ENCODE measurements at places on chromosomes 7 and 10.

- DNase-seq = no peak
Observed at GRCh38 chr7:88771417-88771816, 11.9 kb downstream of the ZNF804B start.

GRCh38 chr10:583433-583832 is 106.0 kb downstream of the DIP2C start:
- no peak for DNase-seq

DNA sequence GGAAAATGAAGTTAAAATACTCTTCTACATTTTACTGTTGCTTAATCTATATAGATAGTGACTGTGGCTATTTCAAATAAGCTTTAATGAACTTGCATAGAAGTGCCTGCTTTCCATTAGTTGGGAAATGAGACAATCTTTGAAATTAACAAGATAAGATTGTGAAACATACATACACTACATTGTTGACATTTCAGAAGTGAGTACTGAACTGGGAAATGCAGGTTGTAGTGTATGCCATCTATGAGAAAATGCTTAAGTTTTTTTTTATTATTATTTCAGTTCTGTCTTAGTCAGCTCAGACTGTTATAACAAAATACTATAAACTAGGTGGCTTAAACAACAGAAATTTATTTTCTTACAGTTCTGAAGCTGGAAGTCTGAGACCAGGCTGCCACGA is 49.6 kb upstream of the CSTF2T start:
- no peak for DNase-seq

GRCh38 chr7:36360244-36360643 is 29.4 kb upstream of the ANLN start:
- no peak for DNase-seq

DNA sequence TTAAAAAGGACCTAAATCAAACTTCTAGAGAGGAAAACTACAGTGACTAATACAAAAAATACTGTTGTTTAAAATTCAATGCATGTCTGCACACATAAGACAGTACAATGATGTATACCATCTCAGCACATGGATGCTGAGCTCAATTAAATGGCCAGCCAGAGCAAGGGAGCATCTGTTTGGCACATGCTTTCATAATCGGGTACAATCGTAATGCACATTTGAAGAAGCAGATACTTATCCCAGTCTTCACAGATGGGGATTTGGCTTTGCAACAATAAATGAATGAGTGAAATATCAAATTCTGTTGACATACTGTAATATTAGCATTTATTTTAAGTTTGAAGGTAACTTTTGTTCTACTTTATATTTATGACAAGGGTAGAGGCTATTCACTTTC is 187.8 kb downstream of the CRPPA start:
- DNase-seq = no peak

DNA sequence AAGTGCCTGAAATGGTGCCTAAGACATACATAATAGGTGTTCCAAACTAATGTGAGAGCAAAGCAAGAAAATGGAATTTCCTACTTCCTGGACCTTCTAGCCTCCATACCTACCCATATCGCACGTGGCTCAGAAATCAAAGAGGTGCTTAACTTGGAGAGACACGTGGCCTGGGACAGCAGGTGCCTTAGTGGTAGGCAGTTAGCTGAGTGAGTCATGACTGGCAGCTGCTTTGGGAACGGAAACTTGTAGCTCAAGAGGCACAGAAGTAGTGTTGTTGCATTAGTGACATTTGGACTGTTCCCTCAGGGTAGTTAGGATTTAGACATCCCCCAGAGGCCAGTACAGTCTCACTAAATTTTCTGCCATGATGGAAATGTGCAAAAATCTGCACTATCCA is 12.0 kb upstream of the BMPER start:
- DNase-seq = no peak

- no peak for DNase-seq
Observed at GRCh38 chr10:16491933-16492332, 29.7 kb downstream of the C1QL3 start.

DNA sequence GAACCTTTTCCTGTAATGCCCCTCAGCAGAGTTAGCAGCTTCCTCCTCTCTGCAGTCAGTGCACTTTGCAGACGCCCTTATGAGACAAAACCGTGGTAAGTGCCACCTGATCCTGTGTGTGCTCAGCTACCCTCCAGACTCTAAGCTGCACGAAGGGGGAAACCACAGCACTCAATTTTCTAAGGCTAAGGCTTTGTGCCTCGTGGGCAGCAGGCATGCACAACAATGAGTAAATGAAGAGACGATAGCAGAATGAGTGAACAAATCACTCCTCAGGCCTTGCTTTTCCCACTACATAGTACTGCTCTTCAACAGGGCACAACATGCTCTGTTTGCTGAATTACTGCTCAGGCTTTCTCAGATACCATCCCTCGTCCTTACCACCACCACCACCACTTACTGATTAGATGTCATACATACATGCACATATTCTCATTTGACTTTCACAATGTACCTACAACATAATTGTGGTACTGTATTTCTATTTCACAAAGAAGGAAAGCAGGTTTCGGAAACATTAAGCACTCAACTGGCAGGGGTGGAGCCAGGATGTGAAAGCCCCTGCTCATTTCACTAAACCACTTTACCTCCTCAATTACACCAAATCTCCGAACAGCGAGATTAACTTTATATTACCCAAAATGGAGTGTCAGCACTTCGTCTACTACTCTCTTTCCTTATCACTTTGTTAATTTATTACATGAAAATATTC is 85.4 kb downstream of the ICA1 start:
- DNase-seq = peak; percentile 83

DNA sequence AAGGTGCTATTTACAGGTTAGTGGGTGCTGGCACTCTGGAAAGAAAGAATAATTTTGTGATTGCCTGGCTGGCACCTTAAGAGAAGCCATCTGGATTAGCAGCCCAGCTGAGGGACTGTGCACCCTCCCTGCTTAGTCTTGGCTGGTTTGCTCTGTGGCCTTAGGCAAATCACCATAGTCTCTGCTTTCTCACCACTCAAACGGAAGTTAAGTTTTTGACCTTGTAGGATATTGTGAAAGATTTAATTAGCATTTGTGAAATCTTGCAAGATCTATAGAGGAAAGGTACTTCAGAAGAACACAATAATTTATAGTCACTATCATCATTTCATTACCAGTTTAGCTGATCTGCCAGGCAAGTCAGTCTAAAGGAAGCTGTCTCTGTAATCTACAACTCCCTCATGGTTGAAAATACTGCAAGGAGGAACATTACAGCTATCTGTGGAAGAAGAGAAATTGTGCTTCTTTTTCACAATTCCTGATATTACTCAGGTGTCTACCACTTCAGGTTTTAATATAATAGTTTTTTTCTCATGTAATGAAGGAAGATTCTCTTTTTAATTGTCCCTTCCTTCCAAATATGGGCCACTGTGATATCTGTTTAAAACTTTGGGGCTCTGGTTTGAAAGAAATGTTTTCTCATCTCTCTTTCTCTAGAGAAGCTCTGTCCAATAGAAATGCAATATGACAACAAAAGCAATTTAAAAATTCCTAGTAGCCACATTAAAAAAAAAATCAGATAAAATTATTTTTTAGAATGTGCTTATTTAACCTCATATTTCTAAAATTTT is 219.6 kb downstream of the PTEN start:
- no peak for DNase-seq

DNA sequence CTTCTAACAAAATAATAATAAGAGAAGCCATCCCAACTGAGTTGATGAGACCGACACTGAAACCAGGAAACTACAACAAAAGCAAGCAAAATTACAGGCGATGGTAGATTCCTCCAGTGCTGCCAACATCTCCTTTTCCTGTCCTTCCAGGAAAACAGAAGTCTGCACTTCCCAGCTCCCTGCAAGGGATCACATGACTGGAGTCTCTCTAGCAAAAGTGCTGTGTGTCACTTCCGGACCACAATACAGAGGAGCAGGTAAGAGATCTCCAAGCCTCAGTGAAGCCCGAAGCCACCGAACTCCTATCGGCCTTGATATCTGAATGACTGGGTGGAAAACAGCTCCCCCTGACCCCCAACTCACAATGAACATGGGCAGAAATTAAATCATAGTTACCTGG is 63.2 kb downstream of the SMURF1 start:
- DNase-seq = no peak

DNA sequence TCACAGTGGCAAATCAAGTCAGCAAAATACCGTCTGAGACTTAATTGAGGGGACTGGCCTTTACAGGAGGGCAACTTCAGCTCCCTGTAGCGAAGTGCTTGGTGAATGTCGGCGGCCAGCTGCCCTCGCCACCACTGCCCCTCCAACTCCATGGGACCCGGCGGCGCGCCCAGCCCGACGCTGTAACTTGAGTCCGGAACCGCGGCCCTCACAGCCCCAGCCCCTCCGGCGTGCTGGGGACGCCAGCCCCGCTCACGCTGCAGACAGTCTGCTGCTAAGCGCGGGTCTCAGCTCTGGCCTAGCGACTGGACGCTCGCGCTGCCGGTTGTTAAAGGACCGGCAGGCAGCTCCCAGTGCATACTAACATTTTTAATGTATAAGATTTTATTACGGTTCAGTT is 113.4 kb upstream of the NUPR2 start:
- DNase-seq = no peak

DNA sequence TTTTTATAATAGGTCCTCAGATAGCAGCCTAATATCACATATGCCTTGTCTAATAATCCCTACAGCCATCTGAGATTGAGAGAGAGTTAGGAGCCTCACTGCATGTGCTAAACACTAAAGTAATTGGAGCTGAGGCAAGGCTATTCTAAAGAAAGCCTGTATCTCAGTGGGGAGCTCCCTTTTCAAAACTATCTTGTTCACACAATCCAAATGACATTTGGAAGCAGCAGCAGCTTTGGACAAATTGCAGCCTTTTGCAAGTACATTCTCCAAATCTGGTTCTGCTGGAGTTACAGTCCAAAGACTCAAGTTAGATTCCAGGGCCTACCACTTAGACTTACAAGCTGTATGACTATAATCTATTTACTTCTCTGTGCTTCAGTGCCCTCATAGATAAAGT is 104.5 kb downstream of the MACC1 start:
- no peak for DNase-seq

- DNase-seq = no peak
Observed at GRCh38 chr10:116710076-116710475, 32.3 kb downstream of the HSPA12A start.

DNA sequence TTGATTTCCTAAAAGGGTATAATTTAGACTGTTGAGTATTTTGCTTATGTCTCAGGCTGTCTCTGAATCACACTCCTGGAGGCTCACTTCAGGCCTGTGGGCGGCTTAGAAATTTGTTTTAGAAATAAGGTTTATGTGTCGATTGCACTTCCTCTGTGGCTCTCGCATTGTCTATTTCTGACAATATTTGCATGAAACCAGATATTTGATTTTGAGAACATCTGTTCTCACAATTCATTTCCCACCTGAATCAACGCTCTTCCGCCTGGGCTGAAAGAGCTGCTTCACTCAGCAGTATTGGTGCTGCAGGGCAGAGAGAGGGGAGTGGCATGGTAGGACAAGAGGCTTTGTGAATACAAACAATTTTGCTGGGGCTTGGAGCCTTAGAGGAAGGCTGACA is 262.0 kb downstream of the ADRA2A start:
- DNase-seq = no peak

- DNase-seq = no peak
Observed at GRCh38 chr10:75407713-75408508, 6.3 kb upstream of the ZNF503 start.

GRCh38 chr10:114352653-114353298 is 51.5 kb downstream of the AFAP1L2 start:
- no peak for DNase-seq

GRCh38 chr10:50314169-50315071 is 63.1 kb upstream of the ASAH2 start:
- no peak for DNase-seq

DNA sequence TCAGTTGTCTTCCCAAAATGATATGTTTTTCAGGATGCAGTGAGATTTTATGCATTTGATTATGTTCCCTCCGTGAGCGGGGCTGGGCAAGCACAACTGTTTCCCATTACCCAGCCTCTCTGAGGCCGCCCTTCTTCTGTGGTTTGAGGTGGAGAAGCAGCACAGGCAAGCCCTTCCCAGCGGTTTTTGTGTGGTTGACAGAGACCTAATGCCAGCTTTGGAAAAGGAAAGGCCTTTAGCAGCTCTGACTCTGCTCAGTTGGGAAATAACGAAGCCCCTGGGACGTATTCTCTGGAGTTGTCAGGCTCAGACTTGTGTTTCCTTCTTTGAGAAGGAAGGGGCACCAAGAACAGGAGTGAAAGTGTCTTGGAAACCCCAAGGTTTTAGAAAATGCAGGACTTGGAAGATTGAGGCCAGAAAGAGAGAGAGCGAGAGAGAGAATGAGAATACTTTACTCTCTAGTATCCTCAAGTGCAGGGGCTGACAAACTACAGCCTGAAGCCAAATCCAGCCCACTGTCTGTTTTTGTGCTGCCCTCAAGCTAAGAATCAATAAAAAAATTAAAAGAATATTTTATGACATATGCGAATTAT is 20.6 kb upstream of the PDCD4 start:
- DNase-seq = peak; percentile 36

GRCh38 chr10:43082087-43082486 is 5.2 kb downstream of the RET start:
- DNase-seq = no peak

DNA sequence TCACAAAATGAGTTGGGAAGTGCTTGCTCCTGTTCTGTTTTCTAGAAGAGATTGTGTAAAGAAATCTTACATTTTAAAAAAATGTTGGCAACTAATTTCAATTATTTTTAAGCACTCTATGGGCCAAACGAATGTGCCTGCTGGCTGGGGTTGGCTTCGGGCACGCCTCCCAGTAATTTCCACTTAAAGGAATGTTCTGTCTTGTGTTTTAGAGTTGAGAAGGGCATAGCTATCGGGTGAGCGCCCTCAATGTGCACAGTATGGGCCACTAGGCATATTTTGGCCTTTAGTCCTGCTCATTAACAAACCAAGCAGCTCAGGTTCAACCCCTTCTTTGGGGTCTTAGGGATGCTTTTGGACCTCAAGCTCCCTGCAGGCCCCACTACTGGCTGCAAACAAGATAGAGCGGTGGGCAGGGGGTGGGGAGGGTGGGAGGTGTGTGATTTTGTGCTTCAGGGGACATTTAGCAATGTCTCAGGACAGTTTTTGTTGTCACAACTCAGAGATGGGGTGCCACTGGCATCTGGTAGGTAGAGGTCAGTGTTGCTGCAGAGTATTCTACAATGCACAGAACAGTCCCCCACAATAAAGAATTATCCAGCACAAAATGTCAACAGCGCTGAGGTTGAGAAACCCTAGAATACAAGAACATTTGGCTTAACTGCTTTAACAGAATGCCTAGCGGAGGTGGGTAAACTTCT is 40.7 kb downstream of the TACC2 start:
- DNase-seq = no peak

- no peak for DNase-seq
Observed at GRCh38 chr7:37476428-37476827, 27.8 kb upstream of the ELMO1 start.

GRCh38 chr10:122234416-122234815 is 36.7 kb upstream of the BTBD16 start:
- DNase-seq = no peak

DNA sequence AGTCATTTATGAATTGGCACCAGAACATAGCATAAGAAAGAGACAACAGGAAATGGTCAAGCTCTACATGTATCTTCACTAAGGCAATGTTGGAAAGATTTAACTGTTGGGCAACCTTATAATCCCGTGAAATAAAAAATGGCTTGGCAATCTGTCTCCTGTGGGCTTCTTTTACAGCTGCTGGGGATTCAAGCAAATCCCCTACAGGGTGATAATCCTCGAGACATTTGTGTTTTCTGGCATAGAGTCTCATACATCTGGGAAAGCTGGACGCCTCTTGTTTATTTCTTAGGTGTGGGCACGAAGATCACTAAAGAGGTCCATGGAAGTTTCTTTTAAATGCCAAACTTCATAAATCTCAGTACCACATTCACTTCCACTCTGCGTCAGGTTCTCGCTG is 82.2 kb upstream of the GPR141 start:
- no peak for DNase-seq
